ENCODE measurements at places on chromosomes 7 and 10.

DNA sequence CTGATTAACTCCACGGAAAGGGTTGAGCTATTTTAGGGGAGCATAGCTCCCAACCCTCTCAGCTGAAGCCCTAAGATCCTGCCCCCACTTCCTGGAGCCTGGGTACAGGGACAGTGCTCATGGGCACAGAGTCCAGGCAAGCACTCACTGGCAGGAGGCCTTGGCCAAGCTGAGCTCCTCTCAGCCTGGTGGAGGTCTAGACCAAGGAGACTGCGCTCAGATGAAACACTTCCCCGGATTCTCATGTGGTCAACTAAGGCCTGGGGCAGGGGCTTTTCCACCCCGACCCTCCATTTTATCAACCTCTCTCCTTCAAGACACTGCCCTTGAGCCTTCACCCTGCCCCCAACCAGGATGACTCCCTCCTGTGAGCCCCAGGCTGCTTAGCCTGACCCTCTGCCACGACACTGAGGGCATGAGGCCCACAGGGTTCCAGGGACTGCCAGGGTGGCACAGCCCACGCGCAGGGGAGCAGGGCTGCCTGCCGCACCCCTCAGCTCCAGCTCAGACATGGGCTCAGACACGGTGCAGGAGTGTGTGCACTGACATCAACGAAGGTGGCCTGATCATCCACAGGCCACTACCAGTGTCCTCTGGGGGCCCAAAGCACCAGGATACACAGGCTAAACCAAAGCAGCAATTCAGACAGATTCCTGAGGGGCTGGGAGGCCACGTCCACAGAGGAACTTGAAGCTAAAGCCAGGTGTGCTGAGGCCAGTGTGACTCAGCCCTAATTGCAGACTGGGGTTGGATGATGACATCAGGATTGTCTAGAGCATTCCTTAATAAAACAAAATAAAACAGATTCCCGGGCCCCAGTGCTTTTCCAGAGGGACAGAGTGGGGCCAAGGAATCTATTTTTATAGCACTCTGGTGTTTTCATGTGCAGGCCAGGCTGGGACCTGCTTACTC, 18.8 kb downstream of the CHAT start:
- DNase-seq = no peak

- no peak for DNase-seq
These were observed 495.2 kb upstream of the LRRN3 start for GRCh38 chr7:110595694-110596093.

DNA sequence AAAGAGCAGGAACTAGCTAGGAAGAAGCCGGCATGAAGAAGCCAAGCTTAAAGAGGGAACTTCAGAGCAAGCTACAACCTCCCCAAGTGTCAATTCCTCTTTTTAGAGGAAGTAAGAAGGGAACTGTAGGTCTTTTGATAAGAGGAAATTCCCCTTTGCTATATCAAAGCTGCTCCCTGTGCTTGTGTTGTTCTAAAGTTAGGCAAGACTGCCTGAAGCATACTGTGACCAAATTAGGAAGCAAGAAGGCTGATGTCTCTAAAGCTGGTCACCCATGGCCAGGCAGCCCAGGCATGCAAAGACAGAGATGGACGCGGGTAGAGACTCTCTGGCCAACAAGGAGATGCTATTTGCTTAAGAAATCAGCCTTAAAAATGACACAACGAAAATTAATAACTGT, 87.9 kb downstream of the RNF216 start:
- no peak for DNase-seq

DNA sequence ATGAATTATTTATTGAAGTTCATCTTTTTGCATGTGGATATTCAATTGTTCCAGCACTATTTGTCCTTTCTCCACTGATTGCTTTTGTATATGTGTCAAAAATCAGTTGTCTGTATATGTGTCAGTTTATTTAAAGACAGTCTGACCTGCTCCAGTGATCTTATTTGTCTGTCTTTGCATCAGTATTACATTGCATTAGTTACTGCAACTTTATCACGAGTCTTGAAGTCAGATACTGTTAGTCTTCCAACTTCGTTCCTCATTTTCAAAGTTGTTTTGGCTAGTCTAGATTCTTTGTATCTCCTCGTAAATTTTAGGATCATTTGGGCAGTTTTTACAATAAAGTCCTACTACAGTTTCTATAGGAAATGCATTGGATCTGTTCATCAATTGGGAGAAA, 166.4 kb downstream of the CELF2 start:
- DNase-seq = no peak

- no peak for DNase-seq
These were observed 110.4 kb upstream of the ZNF438 start for GRCh38 chr10:31142026-31142425.

DNA sequence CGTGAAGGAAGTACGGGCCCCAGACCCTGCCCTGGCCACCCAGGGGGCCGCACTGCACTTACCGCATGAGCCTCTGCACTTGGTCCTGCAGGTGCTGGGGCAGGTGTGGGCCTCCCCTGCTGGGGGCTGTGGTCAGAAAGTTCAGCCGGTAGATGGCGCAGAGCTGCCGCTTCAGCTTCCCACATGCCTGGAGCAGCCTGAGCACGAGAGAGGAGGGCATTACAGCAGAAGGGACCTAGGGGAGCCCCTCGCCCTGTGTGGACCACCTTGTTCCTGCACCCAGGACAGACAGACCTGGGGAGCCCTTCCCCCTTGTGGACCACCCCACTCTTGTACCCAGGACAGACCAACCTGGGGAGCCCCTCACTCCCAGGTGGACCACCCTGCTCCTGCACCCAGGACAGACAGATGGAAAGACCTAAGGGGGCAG, 8.7 kb upstream of the PYROXD2 start:
- DNase-seq = no peak

GRCh38 chr7:66146701-66147100, 32.1 kb downstream of the CRCP start:
- no peak for DNase-seq

GRCh38 chr10:102815790-102816549, 21.2 kb downstream of the CYP17A1 start:
- DNase-seq = no peak

- DNase-seq = no peak
These were observed 501.6 kb downstream of the TCERG1L start for GRCh38 chr10:130809761-130810515.

DNA sequence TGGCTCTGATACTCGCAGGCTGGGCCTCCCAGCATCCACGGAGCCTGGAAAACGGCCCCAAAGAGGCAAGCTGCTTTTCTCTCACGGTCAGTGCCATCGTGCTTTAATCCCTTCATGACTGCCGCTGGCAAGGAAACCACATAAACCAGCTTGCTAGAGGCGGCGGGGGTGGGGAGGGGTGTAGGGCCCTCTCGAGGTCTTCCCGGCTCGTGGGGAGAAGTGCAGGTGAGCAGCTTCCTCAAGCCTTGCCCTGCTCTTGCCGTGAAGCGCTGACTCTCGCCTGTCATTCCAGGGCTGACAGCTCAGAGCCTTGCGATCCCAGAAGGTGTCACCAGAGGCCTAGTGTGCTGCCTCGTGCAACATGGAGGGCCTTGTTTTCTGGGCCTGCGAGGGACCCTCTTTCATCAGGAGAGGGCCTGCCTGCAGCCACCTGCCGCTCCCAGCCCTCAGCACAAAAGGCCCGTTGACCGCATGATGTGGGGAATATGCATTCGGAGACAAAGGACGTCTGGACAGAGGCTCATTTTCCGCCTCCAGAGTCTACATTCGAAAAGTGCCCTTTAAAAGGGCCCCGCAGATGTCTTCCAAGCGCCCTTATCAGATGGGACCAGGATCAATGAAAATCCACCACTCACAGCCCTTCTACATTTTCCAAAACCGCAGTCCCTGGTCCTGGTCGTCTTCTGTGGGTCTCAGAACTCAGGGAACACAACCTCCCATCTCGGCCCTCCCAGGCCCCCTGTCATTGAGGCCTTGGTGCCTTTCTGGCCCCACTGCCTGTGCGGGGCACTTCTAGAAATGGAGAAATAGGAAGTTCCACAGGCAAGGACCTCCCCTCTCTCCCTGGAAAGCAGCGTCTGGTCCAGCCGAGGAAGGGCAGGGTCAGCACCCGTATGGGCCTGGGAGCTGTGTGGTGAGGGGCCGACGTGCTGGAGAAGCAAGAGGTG, 58.7 kb downstream of the ZRANB1 start:
- DNase-seq = no peak

DNA sequence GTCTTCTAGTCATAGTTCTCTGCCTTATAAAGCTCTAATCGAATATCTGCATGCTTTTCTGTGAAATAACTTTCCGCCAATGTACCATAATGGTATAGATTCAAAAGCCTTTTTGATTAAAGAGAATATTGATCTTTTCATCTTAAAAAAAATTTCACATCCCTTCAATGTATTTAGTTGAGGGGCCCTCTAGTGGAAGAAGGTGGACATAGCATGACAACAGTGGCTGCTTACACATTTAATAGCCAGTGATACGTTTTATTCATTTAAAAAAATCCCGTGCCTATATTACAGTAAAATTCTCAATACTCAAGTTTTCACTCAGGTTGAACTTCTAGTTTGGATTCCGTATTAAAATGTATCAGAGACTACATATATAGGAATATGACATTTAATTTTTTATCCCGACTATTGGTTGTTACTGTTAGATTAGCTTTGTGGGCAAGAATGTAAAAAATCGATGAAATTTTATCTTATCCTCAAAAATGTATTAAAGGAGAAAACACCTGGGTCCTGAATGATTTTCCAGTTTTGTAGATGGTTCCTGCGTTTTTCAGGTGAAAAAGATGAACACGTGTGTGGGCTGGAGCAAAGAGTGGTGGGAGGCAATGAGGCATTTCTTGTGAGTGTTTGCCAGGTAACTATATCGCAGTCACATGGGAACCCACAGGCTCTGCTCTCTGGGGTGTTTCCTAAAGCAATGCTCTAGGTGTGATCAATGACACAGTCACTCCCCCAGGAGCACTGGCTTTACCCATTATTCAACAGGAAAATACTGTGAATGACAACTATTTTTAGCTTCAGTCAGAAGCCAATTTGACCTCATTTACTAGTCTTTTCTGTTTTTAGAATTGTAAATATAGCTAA, 24.1 kb upstream of the PNLIP start:
- no peak for DNase-seq

- DNase-seq = no peak
These were observed 9.8 kb upstream of the ZNRF2 start for GRCh38 chr7:30274641-30275040.
